ENCODE measurements at places on chromosomes 16 and 17. TPM values are rescaled to one million over a fixed set of nuclear protein-coding genes. Genes with fewer than 3 reads are reported as not detected.

SPATA22 gene
- total RNA-seq: not detected

AP2B1 gene
- 59.5 TPM for total RNA-seq

OR1E2 gene
- total RNA-seq: not detected

C16orf54 gene
- 0.21 TPM for total RNA-seq
